CD4-positive, alpha-beta T cell treated with Interleukin-6 at 100 ng/mL for 8 hours (primary cell): ENCODE measurements at places on chromosomes 7 and 10.

DNA sequence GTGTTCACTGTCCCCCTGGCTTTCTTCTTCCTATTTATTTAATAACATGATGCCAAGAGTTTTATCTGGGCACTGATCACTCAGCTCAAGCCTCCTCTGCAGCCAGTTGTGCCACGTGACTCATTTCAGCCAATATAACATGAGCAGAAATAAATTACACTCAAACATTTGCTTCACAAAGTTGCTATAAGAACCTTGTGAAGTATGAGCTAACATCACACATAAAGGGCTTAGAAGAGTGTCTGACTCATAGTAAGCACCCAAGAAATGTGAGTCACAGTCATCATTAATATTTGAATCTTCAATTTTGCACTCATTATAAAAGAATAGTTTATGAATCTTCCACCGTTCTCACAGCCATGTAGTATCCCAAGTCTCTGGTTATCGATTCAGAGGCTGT lies 414.6 kb upstream of the NPVF start:
- DNase-seq, result no peak

DNA sequence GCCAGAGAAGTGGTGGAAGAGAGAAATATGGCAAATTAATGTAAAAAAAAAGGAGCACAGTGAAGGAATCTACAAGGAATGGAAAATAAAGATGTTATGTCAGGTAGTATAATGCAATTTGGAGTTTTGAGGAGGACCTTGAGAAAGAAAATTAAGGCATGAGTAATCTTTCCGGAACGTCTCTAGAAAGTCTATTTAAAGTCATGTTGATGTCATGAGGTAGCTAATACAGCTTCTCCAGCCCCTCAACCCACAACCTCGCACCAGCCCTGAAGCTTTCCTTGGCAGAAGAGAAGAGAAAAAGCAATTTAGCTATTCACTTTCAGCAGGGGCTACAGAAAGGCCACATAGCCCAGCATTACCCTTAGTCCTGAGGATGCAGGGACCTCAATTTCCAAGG lies 22.5 kb downstream of the TRDMT1 start:
- no peak for DNase-seq

GRCh38 chr7:118183428-118183785 lies 557 bp upstream of the LSM8 start:
- no peak for DNase-seq

- DNase-seq, result no peak
These were observed 316.0 kb downstream of the GFRA1 start for GRCh38 chr10:115957012-115957399.

DNA sequence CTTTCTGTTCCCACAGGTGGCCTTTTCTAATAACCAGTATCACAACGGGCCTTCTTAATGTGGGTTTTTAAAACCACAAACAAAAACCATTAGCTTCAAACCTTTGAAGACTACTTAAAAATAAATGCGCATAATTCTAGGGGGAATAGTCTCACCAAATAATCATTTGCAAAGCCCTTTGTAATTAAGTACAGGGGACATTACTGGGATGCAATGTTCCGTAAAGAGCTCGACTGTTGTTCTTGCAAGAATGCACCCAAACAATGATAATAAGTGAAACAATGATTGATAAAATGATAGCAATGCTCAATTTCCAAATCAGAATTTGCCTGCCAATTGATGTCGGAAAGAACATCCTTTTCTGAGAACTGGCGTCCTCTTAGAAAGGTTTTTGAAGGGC lies 589.1 kb upstream of the ADARB2 start:
- DNase-seq, result no peak

GRCh38 chr7:159197066-159197975 lies 52.7 kb upstream of the VIPR2 start:
- DNase-seq, result peak; percentile 47

DNA sequence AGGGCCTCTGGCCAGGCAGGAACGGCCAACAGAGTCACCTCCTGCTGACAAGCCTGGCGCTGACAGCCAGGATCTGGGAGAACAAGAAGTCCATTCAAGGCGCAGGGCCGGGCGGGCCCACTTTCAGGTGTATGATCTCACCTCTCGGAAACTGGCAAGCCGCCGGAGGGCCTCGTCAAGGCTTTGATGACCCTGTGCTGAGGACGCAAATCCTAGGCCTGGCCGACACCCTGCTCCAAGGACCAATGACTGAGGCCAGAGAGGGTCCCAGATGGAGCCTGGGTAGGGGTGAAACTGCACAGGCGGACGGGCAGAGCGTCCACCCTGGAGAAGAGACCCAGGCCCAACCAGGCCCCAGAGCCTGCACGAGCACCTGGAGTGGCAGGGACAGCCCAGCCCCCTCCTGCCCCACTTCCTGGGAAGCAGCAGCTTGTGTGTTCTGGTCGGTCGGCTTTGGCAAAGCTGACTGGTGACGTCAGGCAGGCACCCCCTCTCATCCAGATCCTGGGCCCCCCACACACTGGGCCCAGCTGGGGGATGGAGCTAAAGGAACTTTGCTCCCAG lies 30.6 kb downstream of the MYL10 start:
- DNase-seq, result no peak
